ENCODE measurements at places on chromosomes 13 and 19.
A peak's percentile ranks its signal among the peaks of the same experiment; 100 is the strongest.

- no peak for DNase-seq
Observed at GRCh38 chr19:3723883-3724282, 15.7 kb downstream of the TJP3 start.

GRCh38 chr13:66210677-66211076, 1019.5 kb downstream of the PCDH9 start:
- DNase-seq: peak; percentile 95

GRCh38 chr19:37333457-37333856, 37.4 kb upstream of the ZNF527 start:
- peak; percentile 25 for DNase-seq

DNA sequence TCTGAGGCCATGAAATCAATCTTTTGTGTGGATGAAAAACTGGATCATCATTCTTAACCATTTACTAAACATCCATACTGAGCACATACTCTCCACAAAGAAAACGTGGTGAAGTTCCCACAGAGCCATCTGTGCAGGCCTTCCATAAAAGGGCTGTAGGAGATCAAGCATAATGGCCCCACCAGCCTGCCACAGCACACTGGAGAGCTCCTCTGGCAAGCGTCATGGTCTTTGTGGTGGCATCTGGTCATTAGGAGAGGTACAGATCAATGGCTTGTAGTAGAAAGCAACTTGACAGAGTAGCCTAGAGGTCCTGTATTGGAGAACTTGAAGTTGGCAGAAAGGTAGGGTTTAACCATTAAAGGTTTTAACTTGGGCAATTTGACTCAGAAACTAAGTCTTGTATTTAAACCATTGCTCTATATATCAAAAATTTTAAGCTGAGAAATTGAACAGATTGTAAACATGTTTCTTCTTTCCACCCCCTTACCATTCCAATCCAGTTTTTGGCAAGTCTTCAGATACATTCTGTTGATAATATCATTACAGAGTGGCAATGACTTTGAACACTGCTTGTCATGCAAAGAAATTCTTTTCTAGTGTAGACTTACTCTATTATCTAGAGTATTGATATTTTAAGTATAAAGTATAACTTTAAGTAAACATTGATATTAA, 128.3 kb downstream of the LMO7 start:
- DNase-seq: no peak

GRCh38 chr19:55333870-55334269, 5.8 kb upstream of the KMT5C start:
- DNase-seq: no peak

All from EH (cell line).